Stimulated activated CD4-positive, alpha-beta T cell treated with anti-CD3 and anti-CD28 coated beads, Interleukin-12 subunit alpha, Interleukin-12 subunit beta, amount 100 ng/mL, for 48 hours (primary cell): ENCODE measurements at places on chromosomes 2 and 18.

DNA sequence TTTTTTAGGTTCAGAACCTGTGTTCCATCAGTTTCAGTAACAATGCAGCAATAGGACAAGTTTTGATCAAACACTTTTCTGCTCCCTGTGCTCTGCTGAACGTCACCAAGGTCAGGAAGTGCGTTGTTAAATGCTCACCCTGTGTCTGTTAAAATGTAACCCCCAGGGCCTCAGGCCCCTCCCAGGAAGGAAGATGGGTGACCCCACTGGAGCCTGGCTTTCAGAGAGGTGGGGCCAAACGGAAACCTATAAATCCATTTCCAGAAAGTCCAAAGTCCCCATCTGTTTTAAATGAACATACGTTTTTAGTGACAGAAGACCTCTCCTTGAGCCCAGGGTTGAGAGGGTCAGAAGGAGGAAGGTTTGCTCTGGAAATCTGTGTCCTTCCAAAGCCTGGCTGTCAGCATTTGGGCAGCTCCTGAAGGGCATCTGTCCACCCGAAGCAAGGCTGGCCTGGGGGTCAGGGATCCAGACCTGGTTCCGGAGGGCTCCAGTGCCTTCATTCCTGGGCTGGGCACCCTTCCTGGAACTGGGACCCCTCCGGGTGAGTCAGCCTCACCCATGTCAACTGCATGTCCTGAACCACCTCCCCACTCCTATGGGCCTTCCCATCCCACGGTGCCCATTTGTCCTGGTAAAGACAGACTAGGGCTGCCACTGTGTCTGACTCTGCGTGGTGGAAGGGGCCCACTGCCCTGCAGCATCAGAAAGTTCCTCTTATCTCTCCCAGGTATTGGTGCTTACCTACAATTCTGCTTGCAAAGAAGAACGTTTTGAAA is 117.4 kb upstream of the COPS8 start:
- no peak for DNase-seq

GRCh38 chr2:127887776-127888130 is 2.0 kb upstream of the AMMECR1L start:
- DNase-seq, result no peak

DNA sequence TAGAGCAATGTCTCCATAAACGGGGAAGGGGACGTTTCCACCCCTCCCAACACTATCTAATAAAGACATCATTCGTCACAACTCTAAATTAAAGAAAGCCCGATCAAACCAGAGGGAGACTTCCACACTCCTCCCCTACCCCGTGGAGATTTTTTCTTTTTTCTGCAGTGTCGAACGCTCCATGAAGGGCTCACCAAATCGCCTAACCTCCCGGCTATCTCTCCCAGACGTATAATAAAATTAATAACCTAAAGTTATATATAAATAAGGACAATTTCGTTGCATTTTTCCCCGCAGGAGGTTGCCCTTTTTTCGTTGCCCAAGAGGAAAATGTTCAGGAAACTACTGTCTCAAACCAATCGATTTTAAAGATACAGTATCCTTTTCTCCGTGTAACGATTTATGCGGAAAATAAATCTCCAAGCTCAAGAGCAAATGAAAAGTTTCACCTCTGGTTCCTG is 2.4 kb downstream of the EVX2 start:
- no peak for DNase-seq

GRCh38 chr18:6920099-6920955 is 190.8 kb downstream of the ARHGAP28 start:
- peak; percentile 10 for DNase-seq

DNA sequence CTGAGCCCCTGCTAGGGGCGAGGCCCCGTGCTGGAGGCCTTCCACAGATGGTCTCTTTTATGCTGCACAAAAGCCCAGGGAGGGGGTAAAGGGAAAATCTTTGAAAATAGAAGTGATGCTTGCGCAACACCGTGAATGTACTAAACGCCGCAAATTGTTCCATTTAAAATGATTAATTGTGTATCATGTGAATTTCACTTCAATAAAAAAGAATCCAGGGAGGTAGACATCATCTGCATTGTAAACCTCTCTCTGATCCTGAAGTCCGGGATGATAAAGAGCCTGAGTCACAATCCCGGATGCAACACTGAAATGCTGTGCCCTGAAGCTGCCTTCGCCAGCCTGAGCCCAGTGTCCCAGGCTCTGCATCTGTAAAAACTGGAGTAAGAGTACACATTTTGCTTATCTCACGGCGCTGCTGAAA is 107.7 kb upstream of the PPP1CB start:
- DNase-seq, result no peak

- no peak for DNase-seq
These were observed 533.7 kb upstream of the TNP1 start for GRCh38 chr2:217393585-217394032.

DNA sequence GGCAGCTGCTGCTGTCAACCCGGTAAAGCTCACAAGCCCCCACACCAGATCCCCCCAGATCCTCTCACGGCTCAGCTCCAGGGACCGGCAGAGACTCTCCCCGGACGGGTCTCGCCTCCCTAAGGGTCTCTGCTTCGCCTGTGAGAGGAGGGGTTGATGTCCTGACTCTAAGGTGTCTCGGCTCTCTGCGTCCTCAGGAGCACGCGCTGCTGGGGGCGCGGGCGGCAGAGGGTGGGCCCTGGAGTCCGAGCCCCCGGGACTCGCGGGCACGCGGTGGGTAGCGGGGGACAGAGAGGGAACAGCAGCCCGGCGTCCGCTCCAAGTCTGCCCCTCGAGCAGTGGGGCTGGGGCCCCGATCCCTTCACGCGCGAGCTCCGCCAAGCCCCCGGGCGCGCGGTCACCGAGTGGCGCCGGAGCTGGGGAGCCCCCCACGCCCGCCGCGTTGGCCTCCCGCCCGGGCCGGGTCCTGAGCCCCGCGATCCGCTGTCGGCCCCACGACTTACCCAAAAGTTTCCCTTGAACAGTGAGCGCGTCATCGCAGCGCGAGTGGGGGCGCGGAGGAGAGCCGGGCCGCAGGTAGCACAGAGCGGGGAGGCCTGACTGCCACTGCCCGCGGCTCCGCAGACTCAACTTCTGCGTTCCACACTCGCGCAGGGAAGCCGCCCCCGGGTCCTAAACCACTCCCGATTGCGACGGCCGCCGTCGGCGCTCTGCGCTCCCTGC is at the start of gene PSTPIP2:
Gene PSTPIP2, minus strand, starts transcription at position 608 of the 723 bp plus-strand sequence. Its CDS starts 72 bp downstream, at position 536.
- DNase-seq, result peak; percentile 55

GRCh38 chr2:41127351-41127750 is 675.5 kb upstream of the SLC8A1 start:
- no peak for DNase-seq
